ENCODE measurements at places on chromosomes 12 and 14. TPM values are rescaled to one million over a fixed set of nuclear protein-coding genes. Genes with fewer than 3 reads are reported as not detected.

Gene CACNA2D4
- total RNA-seq, result 0.42 TPM

Gene MUCL1
- not detected for total RNA-seq

Gene ADCY4
- 17.4 TPM for total RNA-seq

Gene EFCAB11
- 3.1 TPM for total RNA-seq

Gene AQP2
- total RNA-seq, result not detected

Gene KCNC2
- not detected for total RNA-seq

Gene TSPAN31
- total RNA-seq, result 26.2 TPM

DNA sequence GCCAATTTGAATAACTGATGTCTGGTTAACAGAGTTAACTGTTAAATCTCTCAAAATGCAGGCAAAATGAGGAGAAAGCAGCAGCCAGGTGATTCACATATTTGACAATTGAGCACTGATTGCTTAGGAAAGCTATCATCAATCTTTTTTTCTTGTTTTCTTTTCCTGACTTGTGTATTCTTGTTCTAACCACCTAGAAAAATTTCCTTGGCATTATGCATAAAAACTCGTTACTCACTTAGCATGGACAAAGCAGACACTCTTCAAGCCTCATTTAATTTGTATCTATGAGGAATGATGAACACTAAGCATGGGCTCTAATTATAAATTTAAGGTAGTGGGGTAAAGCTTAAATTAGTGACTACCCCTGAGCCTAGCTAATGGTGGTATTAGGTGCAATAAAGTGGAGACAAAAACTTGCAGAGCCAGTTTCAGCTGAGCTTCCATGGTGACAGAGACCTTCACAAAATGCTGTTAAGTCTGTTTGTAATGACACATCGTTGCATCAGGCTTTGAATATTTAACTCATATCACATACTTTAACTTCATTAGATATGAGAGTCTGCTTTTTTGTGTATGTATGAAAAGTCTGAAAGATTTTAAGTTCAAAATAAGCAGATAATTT, 52.0 kb downstream of the RASSF9 start:
- DNase-seq, result no peak

- DNase-seq, result no peak
Observed at GRCh38 chr14:39090548-39091111, 12.4 kb downstream of the SEC23A start.

GRCh38 chr12:10466311-10466710, 13.1 kb upstream of the KLRC1 start:
- no peak for DNase-seq

DNA sequence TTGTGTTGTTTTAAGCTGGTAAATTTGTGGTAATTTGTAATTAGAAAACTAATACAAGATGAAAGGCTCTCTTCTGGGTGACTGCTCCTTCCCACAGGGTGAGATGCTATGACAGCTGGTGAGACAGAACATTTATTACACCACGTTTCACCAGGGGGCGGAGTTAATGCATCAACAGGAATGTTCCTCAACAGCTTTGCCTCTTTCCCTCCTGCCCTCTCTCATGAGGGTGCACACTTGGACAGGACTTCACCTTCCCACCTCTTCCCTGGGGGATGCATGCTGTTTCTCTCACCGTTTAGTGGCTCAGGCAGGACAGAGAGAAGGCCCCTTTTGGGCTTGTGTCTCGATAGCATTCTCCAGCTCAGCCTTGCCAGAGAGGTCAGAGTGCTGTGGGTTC, 13.4 kb upstream of the PPP1R1A start:
- DNase-seq, result no peak

DNA sequence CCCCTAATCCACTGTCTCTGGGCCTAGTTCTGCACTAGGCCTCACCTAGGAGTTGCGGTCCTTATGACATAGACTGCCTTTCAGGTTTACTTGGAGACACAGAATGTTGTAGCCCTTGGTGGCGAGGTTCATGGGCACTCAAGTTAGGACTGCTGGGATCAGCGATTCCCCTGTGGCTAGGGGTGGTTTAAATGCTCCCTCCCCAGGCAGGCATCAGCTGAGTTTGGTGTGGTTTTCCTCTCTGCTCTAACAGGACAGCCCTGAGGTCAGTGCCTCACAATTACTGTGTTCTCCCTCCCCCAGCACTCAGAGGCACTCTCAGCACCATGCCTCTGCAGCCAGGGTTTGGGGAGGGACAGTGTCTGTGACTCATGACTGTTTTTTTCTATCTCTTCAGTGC, 22.2 kb upstream of the RDH16 start:
- no peak for DNase-seq

DNA sequence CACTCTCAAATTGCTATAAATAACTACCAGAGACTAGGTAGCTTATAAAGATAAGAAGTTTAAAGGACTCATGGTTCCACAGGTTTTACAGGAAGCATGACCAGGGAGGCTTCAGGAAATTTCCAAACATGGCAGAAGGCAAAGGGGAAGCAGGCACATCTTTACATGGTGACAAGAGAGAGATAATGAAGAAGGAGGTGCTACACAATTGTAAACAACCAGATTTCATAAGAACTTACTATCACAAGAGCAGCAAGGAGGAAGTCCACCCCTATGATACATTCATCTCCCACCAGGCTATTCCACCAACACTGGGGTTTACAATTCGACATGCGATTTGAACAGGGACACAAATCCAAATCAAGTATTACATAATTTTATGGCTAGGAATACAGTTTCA, 257.7 kb downstream of the BTG1 start:
- no peak for DNase-seq

GRCh38 chr14:59507063-59507751, 22.9 kb downstream of the JKAMP start:
- peak; percentile 32 for DNase-seq

DNA sequence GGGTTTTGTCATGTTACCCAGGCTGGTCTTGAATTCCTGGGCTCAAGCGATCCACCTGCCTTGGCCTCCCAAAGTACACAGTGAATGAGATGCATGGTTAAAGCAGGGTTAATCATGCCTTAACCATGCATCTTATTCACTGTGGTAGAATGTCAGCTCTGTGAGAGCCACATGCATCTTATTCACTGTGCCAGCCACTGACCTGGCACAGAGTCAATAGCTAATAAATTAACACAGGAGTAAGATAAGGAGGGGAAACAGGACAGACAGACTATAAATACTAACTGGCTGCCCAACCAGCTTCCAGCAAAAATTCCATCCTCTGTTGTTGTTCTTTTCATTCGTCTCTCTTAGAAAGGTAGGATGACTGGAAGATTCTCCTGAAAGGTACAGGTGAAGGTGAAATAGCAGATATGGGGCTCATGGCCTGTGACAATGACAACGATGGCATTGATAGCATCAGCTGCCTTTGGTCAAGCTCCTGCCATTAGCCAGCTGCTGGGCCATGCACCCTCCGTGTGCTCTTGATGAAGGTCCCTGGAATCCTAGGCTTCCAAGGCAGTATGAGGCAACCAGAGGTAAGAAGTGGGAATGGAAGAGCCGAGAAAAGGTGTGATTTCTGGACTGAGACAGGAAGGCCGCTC, 76.6 kb downstream of the ZNF664 start:
- no peak for DNase-seq

GRCh38 chr12:2391740-2392331, 339.0 kb downstream of the CACNA1C start:
- no peak for DNase-seq

- no peak for DNase-seq
Observed at GRCh38 chr12:50242751-50243191, 40.5 kb downstream of the LIMA1 start.

- DNase-seq, result peak; percentile 37
Observed at GRCh38 chr14:72638021-72638420, 255.9 kb downstream of the DPF3 start.

GRCh38 chr12:54386403-54387113, 2.0 kb upstream of the ZNF385A start:
- DNase-seq, result no peak

DNA sequence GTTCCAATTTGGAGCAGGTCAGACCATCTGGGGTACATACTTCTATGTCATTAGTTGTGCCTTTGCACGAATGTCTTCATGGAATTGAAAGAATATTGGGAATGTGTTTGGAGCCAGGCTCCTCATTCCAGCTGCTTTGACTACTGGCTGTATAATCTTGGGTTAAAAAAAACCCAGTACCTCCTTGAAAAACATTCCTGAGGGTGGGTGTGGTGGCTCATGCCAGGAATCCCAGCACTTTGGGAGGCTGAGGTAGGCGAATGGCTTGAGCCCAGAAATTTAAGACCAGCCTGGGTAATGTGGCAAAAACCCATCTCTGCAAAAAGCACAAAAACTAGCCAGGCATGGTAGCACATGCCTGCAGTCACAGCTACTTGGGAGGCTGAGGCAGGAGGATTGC, 125.6 kb downstream of the TTC8 start:
- no peak for DNase-seq

GRCh38 chr14:92135269-92135668, 13.5 kb downstream of the CPSF2 start:
- no peak for DNase-seq

All from heart right ventricle (tissue), 16 donors.